AG04450 (cell line): ENCODE measurements at places on chromosomes 7 and 10.

- DNase-seq: no peak
These were observed 156.0 kb downstream of the GLI3 start for GRCh38 chr7:42080841-42081586.

- DNase-seq: no peak
These were observed 13.1 kb downstream of the CNPY1 start for GRCh38 chr7:155533120-155533826.

GRCh38 chr7:141071260-141071854, 2.5 kb upstream of the TMEM178B start:
- DNase-seq: no peak

DNA sequence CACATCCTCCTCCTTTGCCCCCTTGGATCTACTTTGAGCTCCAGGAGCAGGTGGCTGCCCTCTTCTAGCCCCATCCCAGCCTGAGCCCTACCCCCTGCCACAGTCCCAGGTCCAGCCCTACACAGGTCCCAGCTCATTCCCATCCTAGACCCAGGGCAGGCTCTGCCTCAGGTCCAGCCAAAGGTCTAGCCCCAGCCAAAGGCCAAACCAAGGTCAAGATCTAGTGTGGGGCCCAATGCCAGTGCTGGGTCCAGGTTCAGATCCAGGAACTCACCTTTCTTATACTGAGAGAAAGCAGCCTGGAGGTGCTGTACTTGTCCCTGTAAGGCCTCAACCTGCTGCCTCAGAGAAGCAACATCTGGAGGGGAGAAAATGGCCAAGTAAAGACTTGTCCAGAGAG, 8.5 kb downstream of the SFTPD start:
- no peak for DNase-seq

DNA sequence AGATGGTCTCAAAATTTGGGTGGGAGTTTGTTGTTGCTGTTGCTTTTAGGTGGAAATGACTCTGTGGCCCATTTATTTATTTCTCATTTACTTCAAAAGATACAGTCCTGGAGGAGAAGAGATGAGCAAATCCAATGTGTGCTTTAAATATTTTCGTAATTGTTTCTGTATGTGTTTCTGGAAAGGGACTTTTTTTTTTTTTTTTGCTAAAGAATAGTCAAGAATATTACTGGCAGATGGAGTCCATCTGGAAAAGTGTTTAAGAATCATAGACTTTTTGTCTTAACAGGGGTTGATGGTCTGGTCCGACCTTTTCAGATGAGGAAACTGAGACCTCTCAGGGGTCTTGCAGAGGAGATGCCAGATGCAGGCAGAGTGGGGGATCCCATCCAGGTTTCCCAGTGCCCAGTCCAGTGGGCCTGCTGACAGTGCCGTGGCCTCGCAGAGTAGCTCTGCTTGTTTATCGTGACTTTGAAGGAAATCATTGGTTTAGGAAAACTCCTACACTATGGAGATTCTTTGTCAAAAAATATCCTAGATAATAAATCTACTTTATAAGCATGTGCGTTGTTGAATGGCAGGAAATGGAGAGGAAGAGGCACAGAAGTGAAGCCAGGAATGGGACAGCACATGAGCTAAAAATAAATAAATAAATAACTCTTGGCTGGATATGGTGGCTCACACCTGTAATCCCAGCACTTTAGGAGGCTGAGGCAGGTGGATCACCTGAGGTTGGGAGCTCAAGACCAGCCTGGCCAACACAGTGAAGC, 164.3 kb upstream of the SVIL start:
- no peak for DNase-seq

DNA sequence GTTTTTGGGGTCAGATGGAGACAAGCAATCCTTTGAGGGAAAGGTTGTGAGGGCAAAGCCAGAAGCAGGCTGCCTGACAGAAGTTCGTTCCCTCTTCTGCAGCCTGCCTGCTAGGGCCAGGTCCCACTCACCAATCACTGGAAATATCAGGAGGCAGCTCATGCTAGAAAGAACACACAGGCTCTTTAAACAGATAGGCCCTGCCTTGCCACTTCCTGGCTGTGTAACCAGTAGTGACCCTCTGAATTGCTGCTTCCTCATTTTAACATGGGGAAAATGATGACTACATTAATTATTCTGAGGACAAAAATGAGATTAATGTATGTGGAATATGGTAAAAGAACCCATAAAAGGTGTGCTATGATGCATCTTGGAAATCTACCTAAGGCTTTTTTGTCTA, 50.5 kb upstream of the MRLN start:
- no peak for DNase-seq

DNA sequence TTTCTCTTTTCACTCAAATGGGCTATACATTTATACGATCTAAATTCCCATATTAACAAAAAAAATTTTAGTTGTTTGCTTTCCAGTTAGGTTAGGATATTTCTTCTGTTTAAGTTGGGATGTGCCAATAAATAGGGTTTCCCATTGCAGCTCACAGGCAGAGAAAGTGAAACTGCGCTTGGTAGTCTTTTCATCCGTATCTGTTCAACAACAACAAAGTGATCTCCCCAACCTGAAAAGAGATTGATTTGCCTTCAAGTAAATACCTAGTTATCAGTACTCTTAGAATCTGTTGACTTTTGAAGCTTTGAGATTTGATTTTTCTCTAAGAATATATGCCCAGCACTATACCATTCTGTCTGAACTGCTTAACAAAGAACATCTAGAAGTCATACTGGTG, 143.4 kb downstream of the DYNC1I1 start:
- DNase-seq: no peak

GRCh38 chr10:19993714-19994315, 177.6 kb downstream of the PLXDC2 start:
- DNase-seq: no peak

DNA sequence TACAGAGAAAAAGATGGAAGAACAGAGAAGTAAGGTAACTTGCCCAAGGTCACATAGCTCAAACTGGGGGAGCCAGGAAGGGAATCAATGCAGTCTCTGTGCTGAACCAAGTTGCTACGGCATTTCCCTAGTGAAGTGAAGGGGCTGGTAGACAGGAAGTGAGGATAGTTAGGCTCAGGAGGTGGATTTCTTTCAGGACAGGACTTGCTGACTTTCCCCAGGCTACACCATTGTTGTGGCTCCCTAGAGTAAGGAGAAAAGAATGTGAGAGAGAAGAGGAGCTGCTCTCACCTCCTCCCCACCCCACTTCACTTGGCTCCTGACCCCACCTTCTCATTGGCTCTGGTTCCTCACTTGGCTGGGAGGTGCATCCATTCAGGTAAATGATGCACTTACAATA, 316.9 kb downstream of the INHBA start:
- DNase-seq: no peak

GRCh38 chr7:781186-781849, 51.0 kb upstream of the SUN1 start:
- no peak for DNase-seq

DNA sequence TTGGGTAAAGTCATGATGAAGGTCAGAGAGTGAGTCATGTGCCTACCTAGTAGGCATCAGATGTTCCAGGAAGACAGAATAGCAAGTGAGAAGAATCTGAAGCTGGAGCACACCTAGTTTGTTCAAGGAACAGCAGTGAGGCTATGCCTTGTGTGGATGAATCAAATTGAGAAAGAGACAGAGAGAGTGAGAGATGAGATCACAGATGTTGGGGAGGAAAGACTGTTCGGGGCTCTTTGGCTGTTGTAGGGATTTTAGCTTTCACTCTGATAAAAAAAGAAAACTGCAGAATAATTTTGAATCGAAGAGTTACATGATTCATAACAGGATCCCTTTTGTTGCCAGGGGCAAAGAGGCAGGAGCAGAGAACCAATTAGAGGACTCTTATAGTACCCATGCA, 6.3 kb downstream of the LIPF start:
- no peak for DNase-seq

DNA sequence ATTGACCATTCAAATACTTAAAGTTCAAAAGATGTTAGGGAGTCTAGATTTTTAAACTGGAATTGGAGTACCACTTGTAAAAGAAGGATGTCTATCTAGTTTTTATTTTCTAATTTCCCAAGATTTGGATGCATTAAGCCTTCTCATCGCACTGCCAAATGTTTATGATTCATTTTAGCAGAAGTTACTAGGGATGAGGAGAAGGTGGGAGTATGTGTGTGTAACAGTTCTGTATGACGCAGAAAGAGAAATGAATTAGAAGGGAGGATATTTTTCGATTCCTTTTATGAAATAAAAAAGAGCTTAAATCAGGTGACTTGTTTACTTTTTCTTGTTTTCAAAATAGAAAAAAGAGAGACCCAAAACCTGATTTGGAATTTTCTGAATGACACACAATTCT, 6.8 kb upstream of the SLK start:
- DNase-seq: no peak

GRCh38 chr7:91835091-91835825, 45.2 kb downstream of the MTERF1 start:
- DNase-seq: no peak

- DNase-seq: no peak
These were observed 85.5 kb downstream of the GLRX3 start for GRCh38 chr10:130221456-130222375.

GRCh38 chr7:80235334-80235733, 100.7 kb downstream of the GNAI1 start:
- DNase-seq: no peak

GRCh38 chr10:111297351-111297848, 220.6 kb downstream of the ADRA2A start:
- no peak for DNase-seq

- DNase-seq: no peak
These were observed 58.3 kb upstream of the COMTD1 start for GRCh38 chr10:75294031-75294437.

DNA sequence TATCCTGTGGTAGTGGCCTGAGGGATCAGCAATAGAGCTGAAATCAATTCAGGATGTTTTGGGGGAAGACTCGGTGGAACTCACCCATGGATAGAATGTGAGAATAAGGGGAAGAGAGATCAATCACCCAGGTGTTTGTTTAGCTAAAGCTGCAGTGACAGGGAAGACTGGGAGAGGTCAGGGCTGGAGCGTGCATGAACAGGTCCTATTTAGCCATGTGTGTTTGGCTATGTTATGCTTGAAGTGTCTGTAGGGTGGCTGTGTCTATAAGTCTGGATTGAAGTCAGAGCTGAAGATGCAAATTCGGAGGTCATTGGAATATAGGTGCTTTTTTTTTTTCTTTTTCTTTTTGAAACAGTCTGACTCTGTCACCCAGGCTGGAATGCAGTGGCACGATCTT, 4.6 kb downstream of the ATP6V1F start:
- DNase-seq: no peak

DNA sequence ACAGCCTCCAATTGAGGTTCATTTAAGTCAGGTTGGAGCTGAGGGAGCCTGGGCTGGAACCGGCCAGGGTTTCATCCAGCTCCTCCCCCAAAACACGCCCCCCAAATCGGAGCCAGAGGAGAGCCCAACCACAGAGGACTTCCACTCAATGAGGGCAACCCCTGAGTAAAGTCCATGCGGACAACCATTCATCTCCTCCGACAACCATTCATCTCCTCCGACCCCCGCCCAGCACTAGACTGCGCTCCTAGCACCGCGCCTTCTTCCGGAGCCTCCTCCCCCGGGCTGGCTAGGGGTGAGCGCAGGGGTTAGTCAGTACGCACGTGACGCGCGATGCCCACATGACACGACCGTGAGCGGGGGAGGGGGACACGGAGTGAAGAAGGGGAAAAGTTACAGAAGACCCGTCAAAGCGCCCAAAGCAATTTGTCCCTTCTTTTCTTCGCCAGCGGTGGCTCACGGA, 1.4 kb downstream of the MAGI2 start:
- DNase-seq: peak; percentile 53

GRCh38 chr10:3139216-3139910, 33.2 kb downstream of the PITRM1 start:
- no peak for DNase-seq
